Activated B cell treated with CpG ODN at 0.5 μM for 24 hours (primary cell): ENCODE measurements at places on chromosomes 3 and 15.

- no peak for DNase-seq
Measured at GRCh38 chr3:112813016-112813415, 33.6 kb downstream of the CD200R1L start.

DNA sequence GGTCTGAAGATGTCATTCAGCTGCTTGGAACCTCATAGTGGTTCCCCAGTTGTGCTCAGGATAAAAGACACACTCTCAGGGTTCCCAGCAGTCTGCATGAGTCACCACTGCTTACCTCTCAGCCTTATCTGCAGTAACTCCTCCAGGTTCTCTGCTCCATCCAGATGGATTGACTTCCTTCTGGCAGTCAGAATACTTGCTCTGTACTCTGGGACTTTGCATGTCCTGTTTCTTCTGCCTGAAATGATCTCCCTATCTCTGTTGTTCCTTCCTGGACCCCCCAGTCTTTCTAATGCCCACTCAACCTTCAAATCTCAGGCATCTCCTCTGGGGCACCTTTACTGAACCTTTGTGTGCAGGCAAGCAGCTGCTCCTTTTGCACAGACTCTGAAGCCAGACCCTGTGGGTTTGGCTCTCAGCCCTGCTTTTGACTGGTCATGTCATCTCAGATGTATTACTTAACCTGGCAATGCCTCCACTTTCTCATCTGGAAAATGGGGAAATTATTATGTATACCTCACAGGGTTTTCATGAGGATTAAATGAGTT lies 38.4 kb downstream of the ITPR1 start:
- DNase-seq: no peak

DNA sequence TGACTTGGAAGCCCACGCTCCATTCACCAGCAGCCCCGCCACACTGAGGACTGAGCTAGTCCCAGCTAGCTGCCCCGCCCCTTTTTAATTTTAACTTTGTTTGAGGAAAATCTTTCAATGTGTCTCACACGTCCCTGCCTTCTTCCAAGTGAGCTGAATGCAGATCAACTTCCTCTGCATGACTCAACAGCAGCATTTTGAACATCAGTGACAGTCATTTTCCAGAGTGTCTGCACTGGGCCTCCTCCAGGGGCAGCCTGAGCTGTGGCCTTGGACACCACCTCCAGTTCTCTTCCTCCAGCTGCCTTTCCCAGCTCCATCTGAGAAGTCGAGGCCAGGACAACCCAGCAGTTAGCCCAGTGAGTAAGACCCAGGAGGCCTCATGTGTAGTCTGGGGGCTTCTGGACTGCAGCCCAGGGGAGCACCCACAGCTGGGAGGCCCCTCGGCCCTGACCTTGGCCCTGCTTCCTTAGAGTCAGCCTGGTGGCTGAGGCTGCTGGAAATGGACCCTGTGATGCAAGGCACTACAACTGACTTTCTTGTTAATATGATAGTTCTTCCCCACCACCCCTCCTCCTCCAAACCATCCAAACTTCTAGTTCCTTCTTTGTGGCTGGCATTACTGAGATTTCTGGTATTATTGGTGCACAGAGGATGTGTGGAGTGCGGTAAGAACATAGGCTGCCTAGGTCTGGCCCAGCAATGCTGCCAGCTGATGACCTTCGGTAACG lies 21.4 kb upstream of the ESYT3 start:
- DNase-seq: no peak

DNA sequence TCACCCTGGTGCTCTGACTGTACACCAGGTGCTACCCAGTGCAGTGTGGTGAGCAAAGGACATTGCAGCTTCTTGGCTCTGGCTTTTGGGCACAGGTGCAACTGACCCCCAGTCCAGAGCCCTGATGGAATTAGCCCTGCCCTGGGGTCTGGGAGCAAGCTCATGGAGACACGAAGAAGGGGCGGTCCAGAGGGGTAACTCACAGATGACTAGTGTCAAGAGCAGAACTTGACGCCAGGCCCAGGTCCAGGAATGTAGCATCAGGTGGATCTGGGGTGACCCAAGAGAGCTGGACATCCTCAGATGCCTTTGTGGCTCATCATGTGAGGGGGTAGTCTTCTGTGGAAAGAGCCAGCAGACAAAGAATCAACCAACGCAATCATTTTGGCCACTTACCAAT lies 88.9 kb downstream of the ASB7 start:
- DNase-seq: no peak

GRCh38 chr3:16836505-16837237 lies 48.1 kb upstream of the PLCL2 start:
- no peak for DNase-seq

- no peak for DNase-seq
Measured at GRCh38 chr15:70017801-70018200, 79.9 kb downstream of the TLE3 start.

DNA sequence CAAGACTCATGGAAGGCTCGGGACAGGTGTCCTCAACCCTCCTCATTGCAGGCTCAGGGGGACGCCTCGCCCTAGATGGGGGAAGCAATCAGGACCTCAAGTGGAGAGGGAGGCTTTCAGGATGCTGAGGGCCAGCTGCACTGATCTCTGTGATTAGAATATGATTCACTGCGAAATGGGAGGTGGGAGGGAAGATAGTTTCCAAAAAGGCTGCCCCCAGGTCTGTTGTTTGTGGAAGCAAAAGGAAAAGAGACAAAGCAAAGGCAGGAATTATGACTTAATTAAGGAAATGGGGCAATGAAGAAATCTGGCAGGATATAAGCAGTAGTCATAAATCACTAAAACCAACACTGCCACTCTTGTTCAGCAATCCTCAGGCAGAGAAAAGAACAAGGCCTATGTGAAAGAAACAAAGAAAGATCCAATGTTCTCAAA lies 85.6 kb upstream of the ABHD17C start:
- no peak for DNase-seq

- DNase-seq: peak; percentile 94
Measured at GRCh38 chr3:49856181-49857005, at the start of gene TRAIP. TRAIP (minus strand) TSS chr3:49856564; CDS start chr3:49856453, 111 bp downstream.

DNA sequence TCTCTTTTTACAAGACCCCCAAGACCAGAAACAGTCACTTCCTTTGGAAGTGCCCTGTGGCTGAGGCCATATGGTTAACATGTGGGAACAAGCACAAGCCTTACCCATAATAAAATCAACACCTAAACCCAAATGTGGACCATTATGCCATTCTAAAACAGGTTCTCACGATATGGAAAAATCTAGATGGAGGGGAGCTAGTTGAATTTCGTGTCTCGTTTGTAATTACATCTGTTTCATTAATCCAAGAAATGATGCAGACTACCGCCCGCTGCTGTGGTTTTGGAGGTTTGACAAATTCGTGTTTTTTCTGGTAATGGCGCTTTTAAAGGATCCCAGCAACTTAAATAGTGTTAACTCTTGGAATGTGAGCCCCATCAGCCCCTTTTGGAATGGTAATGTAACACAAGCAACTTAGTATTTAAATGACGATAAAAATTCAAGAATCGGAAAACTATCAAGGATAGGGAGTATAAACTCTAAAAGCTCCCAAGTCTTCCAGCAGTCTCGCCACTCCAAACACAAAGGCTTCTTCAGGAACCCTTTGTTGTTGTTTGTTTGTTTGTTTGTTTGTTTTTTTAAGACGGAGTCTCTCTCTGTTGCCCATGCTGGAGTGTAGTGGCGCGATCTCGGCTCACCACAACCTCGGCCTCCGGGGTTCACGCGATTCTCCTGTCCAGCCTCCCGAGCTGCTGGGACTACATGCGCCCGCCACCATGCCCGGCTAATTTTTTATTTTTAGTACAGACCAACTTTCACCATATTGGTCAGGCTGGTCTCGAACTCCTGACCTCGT lies 1.1 kb downstream of the CNBP start:
- no peak for DNase-seq

- no peak for DNase-seq
Measured at GRCh38 chr3:109806929-109807328, 469.6 kb upstream of the DPPA4 start.

- no peak for DNase-seq
Measured at GRCh38 chr15:83205725-83206324, 1.8 kb downstream of the HDGFL3 start.

- no peak for DNase-seq
Measured at GRCh38 chr3:39839484-39839883, 30.1 kb downstream of the MYRIP start.

DNA sequence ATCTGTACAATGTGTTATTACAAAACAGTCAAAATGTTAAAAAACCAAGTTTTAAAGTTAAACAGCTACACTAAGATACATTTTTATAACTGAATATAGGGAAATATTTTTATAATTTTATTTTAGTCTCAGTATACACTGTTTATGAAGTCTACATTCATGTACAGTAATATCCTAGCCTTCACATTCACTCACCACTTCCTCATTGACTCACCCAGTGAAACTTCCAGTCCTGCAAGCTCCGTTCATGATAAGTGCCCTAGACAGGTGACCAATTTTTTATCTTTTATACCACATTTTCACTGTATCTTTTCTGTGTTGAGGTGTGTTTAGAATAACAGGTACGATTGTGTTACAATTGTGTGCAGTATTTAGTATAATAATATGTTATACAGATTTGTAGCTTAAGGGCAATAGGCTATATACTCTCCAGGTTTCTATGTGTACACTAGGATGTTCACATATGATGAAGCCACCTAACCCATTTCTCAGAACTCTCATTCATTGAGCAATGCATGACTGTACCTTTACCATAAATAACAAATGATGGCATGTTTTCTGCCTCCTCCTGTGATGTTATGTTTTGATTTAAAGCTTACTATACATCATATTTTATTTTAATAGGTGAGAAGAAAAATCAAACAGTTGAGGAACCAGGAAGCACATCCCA lies 388.4 kb upstream of the NDN start:
- no peak for DNase-seq

GRCh38 chr3:184341925-184342324 lies 4.5 kb downstream of the FAM131A start:
- DNase-seq: no peak

GRCh38 chr15:47726399-47726823 lies 9.1 kb downstream of the SEMA6D start:
- DNase-seq: no peak

- DNase-seq: no peak
Measured at GRCh38 chr3:58038675-58039292, 30.6 kb downstream of the FLNB start.

GRCh38 chr3:45333549-45333948 lies 54.8 kb upstream of the LARS2 start:
- no peak for DNase-seq

GRCh38 chr15:50854601-50855490 lies 53.6 kb upstream of the AP4E1 start:
- no peak for DNase-seq

DNA sequence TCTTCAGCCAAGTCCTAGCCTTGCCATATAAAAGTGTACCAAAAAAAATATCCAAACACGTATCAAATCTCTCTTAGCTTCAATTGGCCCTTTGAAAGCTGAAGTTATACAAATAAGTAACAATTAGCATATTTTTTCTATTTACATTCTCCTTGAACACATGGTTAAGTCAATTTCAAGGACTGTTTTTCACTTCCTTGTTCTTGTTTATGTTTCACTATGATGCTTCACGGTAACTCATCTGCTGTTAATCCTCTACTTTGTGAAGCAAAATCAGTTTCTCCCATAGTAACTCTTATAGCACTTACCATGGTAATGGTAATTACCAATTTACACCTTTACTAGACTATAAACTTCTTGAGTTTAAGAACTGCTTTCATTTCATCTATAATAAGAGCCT lies 10.6 kb upstream of the SPRED1 start:
- no peak for DNase-seq

- DNase-seq: no peak
Measured at GRCh38 chr3:74531491-74531890, 83.0 kb downstream of the CNTN3 start.

GRCh38 chr3:10474847-10475246 lies 30.5 kb downstream of the ATP2B2 start:
- DNase-seq: no peak

GRCh38 chr15:63446255-63446654 lies 58.1 kb upstream of the USP3 start:
- no peak for DNase-seq

GRCh38 chr3:152381881-152382295 lies 113.2 kb downstream of the MBNL1 start:
- no peak for DNase-seq

- DNase-seq: no peak
Measured at GRCh38 chr3:197135212-197135611, 105.6 kb upstream of the MELTF start.

GRCh38 chr15:82303956-82304777 lies 41.5 kb downstream of the SAXO2 start:
- DNase-seq: no peak

DNA sequence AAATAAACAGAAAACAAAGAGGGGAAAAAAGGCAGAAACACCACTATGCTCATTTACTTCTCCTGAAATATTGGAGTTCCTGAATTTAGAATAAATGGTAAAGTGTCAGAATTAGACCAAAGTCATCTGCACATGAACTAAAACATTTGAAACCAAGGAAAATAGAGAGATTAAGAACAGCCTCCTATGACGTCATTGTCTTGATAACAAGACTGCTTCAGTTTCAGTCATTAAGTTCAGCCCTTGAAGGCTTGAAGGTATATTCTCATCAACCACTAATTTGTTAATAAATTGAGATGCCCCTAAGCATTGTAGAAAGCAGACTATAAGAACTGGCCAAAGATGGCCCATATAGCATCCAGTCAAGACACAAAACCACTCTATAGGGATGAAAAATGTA lies 2.5 kb downstream of the SUMF1 start:
- DNase-seq: no peak

DNA sequence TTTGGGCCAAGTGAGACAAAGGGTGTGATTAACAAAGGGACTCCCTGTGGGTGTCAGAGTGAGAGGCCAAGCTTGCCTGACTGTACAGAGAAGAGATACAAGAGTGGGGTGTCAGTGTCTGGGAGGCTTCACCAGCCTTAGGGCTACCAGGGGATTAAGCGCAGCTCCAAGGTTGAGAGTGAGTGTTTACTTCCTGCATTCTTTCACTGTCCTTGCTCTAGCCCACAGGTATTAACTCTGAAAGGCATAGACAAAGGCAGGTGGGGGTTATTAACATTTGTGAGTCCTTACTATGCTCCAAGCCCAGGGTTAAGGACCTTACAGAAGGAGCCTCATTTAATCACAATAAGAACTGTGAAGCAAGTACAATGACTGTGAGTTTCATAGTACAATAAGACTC lies 107.6 kb downstream of the IL20RB start:
- DNase-seq: no peak

DNA sequence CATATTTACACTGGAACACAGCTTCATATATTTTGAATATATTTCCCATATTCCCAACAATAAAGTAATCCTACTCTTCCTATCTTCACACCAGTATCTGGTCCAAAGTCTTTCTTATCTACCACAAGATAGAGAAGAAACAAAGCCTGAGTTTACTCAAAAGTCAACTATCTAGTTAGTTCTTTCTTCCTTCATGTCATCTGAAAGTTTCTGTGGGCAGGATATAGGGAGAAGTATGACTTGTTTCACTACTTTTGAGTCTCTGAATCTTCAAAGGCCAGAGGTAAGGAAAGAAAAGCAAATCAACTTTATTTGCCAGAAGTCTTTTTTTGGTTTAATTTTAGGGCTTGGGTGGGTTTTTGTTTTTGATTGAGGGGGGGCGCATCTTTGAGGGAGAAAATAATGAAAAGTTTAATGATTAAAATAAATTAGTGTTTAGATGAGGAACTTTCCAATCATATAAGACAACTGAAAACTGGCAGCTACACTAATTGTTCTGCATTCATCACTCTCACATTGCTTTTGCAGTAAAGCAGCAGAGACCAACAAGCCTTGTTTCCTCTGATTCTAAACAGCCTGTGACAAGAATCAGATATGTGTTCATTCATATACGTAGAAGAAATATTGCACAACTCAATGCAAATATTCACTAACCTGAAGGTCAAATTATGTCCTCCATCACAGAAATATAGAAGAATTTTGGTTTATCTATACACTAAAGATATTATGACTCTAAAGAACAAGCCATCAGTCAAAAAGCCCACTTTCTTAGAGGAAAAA lies 421.4 kb downstream of the SHQ1 start:
- no peak for DNase-seq
